ENCODE measurements at places on chromosomes 16 and 17. TPM values are rescaled to one million over a fixed set of nuclear protein-coding genes. Genes with fewer than 3 reads are reported as not detected.

The MT1E gene
- polyA plus RNA-seq: 20.7 TPM

The MMP28 gene
- polyA plus RNA-seq: 1.4 TPM

The PIMREG gene
- polyA plus RNA-seq: 20.2 TPM

The VAC14 gene
- 40.2 TPM for polyA plus RNA-seq

The TEX14 gene
- 0.71 TPM for polyA plus RNA-seq

The RNF222 gene
- polyA plus RNA-seq: not detected

The PSMD11 gene
- 97.4 TPM for polyA plus RNA-seq

The SPOP gene
- polyA plus RNA-seq: 70.9 TPM

The IGF2BP1 gene
- 12.9 TPM for polyA plus RNA-seq

The ADORA2B gene
- polyA plus RNA-seq: 1.0 TPM

DNA sequence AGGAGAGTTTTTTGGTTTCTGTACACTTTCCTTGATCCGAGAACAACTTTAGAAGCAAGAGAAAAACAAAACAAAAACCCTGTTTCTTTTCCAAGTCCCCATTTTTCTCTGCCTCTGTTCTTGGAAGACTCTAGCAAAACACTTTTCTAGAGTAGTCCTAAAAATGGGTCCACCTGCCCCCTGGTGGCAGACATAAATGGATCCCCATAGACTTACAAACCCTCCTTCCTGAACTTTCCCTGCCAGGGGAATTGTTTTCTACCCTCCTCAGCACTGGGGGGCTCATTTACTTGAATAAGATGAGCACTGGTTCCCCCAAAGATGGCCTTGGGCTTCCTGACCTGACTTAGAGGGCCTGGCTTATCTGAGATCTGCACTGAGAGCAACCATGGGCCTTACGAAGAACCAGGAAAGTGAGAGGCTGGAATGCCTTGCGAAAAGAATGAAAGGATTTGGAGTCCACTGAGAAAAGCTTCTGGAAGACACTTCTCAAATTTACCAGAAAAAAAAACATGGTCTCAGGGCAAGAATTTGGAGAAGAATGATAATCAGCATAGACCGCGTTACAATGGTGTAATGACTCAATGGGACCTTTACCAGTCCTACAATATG, 48.0 kb upstream of the CDYL2 start:
- no peak for DNase-seq

DNA sequence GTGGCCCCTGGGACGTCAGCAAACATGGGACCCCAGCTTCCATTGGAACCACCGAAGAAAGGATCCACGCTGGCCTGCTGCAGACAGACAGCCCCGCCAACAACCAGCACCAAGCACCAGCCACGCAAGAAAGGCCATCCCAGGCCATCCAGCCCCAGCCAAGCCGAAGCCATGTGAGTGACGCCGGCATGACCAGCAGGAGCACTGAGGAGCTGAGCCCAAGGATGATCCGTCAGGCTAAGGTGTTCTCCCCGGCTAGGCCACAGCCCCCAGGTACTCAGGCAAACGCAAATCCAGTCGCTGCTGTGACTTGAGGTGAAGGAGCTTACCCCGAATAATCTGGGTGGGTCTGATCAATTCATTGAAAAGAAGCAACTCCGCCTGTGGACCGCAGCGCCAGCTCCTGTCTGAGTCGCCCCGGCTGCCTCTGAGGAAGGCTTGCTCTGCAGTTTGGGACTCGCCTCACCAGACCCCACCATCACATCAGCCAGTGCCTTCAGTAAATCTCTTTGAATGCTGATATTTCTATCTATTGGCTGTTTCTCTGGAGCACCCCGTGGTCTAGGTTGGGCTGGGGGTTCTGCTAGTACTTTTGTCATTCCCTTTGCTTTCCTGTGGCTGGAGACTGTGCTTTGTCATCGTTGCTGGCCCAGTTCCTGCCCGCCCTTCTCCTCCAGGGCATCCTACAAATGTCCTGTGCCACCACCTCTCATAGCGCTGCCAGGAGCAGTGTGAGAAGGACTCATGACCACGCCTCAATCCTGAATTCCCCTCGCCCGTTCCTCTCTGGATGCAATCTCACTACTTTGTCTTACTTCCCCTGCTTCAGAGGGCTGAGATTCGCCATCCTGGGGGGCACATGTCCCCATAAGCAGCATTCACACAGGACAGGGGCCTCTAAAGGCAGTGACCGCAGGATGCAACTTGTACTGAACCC, 8.1 kb upstream of the CBX2 start:
- no peak for DNase-seq

DNA sequence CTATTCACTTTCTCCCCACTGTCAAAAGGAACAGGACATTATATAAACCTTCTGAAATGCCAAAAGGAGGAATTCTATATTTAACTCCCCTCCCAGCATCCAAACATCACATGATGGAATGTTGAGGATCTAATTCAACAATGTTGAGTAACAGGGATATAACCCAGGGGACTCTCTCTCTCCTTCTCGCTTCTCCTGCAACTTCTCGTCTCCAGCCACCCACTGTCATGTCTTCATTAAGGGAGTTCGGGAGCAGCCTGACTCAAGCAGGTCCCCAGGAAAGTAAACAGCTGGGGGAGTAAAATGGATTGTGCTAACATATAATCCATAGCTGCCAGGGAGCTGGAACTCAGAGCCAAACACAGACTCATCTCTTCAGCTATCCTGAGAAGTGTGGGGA, 51.7 kb downstream of the GRIN2A start:
- DNase-seq: no peak

DNA sequence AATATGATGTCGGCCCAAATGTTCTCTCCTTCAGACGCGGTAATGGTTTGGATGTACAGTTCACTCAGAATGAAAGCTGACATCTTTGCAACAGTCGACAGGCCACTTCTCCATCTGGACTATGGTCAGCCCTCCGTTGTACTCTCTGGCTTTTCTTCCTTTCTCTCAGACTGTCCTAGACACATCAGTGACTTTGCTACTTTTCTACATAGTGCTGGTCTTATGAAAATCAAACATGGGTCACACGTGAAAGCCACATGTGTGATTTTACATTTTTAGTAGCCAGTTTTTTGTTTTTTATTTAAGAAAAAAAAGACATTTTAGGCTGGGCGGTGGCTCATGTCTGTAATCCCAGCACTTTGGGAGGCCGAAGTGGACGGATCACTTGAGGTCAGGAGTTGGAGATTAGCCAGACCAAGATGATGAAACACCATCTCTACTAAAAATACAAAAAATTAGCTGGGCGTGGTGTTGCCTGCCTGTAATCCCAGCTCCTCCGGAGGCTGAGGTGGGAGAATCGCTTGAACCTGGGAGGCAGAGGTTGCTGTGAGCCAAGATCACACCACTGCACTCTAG, 644.1 kb downstream of the KCNJ2 start:
- no peak for DNase-seq

GRCh38 chr17:13418891-13419290, 182.8 kb downstream of the HS3ST3A1 start:
- DNase-seq: no peak

- no peak for DNase-seq
These were observed 20.6 kb upstream of the SNTB2 start for GRCh38 chr16:69166221-69166833.

DNA sequence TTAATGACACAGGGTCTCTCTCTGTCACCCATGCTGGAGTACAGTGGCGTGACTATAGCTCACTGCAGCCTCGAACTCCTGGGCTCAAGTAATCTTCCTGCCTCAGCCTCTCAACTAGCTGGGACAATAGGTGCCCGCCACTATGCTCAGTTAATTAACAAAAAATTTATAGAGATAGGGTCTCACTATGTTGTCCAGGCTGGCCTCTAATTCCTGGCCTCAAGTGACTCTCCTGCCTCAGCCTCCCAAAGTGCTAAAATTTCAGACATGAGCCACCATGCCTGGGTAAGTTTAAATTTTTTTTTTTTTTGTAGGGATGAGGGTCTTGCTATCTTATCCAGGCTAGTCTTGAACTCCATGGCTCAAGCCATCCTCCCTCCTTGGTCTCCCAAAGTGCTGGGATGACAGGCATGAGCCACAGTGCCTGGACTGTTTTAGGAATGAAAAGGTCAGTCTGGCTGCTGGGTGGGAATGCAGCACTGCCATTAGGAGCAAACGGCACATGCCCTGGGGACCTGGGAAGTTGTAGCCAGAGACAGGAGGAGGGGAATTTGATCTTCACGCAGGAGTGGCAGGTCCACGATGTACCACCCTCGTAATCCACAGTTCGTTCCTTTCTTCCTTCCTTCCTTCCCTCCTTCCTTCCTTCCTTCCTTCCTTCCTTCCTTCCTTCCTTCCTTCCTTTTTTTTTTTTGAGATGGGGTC, 106.7 kb downstream of the HAPSTR1 start:
- DNase-seq: no peak

- DNase-seq: no peak
These were observed 30.9 kb downstream of the CRISPLD2 start for GRCh38 chr16:84850714-84851113.

GRCh38 chr17:33220036-33220435, 73.1 kb downstream of the ASIC2 start:
- DNase-seq: no peak

- DNase-seq: no peak
These were observed 80.8 kb downstream of the WDR59 start for GRCh38 chr16:74903901-74904678.

DNA sequence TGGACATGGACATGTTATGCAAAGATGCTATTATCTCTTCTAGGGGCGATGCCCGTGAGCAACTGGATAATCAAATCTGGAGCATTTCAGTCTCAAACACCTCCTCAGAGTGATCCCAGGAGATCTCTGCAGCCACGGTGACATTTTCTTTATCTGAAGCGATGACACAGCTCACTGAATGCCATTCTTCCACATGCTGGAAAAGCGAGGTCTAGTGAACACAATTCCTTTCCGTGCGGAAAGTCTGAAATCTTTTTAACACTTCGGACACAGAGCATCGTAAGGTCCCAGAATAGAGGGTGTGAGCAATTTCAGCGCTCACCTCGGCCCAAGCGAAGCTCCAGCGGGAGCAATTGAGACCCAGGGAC, 531 bp upstream of the HASPIN start:
- DNase-seq: no peak

DNA sequence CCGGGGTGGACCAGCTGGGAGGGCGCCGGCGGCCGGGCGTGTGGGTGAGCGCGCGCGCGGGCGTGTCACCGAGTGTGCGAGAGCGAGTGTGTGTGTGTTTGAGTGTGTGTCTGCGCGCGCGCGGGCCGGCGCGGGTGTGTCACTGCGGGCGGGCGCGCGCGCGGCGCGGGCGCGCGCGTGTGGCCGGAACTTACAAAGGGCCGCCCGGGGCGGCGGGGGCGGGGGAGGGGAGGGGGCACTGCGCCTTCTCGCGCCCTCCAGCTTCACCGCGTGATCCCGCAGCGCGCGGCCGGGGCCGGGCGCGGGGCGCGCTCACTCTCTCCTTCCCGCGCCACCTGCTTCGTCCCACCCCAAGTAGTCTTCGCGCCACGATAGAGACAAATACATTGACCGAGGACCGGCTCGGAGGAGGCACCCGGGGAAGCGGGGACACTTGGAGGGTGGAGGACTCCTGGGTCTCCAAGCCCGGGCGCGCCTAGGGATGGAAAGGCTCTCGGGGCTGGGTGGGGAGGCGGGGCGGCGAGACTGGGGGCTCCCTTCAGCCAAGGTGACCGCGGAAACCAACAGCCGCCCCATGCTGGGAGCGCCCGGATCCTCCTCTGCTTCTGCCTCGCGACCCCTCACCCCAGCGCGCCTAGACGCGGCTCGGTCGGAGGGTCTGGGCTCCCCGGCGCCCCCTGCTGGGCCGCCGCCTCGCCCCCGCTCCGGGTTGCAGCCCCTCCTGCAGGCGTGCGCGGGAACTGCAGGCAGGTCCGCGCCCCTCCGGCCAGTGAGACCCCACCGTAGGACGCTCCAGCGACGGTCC, at the start of gene SRCIN1:
Gene SRCIN1 (minus strand): TSS at position 112 of the 805 bp plus-strand sequence. CDS start 247 bp downstream, outside the sequence.
- no peak for DNase-seq

DNA sequence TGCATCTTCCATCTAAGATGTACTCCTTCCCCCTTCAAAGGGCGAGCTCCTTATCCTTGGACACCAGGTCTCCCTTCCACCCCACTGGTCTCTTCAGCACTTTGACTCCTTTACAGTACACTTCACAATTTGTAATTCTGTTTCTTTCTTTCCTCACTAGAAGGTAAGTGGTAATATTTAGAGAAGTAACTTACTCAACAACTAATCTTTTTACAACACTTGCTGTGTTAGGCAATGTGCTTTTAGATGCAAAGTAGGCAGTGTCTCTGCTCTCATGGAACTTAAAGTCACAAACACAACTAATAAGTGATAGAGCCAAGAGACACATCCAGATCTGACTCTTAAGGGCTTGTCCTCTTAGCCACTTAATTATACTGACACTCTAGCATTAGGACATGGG, 6.4 kb downstream of the SIAH1 start:
- DNase-seq: no peak

- DNase-seq: no peak
These were observed 20.4 kb upstream of the TFAP4 start for GRCh38 chr16:4293181-4293716.

DNA sequence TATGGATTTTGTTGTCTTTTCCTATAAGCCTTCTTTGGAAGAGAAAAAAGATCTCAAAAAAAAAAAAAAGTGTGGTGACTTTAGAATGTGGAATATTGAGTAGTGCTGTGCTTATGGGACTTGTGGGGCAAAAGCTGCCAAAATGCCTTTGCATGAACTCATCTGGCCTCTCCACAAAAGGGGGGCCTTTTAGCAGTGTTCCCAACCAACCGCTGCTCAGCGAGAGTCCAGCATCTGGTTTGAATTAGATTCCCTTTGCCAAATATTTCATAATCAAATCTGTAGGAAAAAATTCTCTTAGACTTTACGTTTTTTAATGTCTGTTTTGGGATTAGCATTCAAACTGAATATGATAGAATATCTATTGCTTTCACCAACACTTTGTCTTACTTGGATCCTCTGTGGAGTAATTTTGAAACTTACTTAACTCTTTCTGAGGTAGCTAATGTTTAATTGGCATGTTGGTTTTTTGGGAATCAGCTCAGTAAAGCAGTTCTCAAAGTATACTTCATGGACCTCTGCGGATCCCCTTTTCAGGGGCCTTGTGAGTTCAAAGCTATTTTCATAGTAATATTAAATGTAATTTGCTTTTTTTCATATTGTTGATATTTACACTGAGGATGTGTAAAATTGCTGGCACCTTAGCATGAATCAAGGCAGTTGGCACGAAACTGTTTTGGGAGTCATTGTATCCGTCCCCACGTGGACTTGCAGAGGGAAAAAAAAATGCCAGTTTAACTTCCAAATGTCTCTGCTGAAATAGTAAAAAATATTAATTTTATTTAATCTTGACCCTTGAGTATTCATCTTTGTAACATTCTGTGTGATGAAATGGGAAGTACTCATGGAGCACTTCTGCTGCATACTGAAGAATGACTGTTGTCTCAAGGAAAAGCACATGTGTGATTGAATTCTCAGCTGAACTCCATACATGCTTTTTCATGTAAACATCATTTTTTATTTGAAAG, 34.7 kb upstream of the VPS4A start:
- DNase-seq: no peak

GRCh38 chr16:11367483-11367906, 22.2 kb downstream of the RMI2 start:
- no peak for DNase-seq

- DNase-seq: peak; percentile 41
These were observed 397.4 kb downstream of the NPIPA8 start for GRCh38 chr16:17939122-17939536.

GRCh38 chr16:52872731-52873130, 180.0 kb downstream of the CHD9NB start:
- DNase-seq: no peak

All from right renal cortex interstitium (tissue), 3 donors.